ENCODE measurements at places on chromosomes 3 and 15.

GRCh38 chr3:50665081-50665840 is 9.5 kb upstream of the DOCK3 start:
- no peak for DNase-seq

DNA sequence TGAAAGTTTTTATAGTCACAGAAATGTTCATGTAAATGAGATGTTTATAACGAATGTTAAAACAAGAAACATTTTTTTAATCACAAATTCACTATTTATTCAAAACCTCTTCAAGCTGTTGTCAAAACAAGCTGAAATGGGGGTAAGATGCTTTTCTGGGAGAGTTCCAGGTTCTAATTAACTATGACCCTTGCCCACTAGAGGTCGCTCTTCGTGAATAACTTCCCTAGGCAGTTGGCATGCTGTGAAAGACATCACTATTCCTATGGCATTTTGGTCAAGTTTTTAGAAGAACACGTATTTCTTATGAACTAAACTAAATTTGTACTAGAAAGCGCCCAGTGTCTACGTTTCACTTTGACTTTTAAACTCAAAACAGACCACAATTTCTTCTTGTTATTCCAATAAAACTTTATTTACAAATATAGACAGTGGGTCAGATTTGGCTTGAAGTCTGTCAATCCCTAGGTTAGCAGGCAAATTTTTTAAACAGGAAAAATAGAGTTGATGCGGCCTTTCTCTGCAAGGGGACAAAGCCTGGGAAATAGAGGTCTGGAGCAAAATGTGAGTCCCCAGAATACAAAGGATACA is 62.8 kb upstream of the CMTM8 start:
- DNase-seq = peak; percentile 59

DNA sequence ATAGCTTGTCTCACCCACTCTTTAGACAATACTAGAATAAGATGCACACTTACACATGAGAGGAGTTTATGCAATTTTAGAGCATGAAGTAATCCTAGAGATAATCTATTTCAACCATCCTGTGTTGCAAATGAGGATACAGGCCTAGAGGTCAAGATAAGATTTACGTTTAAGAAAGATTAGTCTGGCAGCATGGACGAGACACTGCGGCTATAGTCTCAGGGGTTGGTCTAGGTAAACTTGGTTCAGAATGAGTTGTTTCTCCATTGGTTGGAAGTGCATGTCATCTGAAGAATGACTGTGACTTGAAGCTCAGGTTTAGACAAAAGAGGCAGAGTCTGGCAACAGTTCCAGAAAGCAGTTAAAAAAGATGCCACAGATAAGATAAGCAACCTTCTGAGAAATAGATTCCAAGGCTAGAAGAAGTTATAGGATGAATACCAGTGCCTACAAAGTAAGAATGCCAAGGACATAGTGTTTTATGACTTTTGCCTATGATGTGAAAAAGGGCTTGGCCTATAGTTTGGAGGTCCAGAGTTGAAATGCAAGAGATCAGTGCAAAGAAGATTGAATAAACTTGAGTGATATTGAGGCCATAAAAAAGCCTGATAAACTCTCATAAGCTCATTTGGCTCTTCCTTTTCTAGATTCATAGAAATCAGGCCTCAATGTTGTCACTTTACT is 631.0 kb downstream of the SQOR start:
- DNase-seq = no peak

GRCh38 chr15:85785887-85786780 is 8.6 kb downstream of the KLHL25 start:
- peak; percentile 81 for DNase-seq

DNA sequence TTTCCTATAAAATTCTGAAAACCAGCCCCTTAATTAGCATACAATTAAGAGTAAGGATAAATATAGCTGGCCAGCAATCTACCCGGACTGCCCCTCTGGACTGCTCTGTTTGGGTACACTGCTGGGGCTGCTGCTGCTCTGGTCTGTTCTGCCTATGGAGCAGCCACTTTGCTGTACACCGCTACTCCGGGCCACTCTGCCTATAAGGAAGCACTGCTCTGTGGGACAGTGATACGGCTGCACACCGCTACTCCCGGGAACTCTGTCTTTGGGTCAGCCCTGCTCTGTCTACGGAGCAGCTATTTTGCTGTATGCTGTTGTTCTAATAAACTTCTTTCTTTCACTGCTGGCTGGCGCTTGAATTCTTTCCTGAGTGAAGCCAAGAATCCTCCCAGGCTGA is 316.5 kb upstream of the PLSCR5 start:
- DNase-seq = no peak

- DNase-seq = no peak
Observed at GRCh38 chr15:29470311-29470710, 200.7 kb upstream of the NSMCE3 start.

DNA sequence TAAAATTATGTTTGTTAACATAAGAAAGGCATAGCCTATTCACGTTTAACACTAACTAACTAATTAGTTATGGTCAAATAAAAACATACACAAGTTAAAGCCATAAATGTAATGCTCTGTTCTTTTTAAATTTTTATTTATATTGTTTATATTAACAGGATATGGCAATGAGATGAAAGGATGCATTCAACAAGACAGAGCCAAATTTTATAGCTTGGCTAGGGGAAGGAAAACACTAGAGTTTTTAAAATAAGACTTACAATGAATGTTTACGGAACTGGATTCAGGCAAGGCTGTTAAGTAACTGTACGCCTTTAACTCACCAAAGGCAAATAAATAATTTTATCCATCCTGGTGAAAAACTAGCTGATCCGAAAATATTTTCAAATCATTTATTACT is 86.4 kb downstream of the ZPLD1 start:
- DNase-seq = no peak

GRCh38 chr3:65888980-65889706 is 149.6 kb downstream of the MAGI1 start:
- DNase-seq = no peak

DNA sequence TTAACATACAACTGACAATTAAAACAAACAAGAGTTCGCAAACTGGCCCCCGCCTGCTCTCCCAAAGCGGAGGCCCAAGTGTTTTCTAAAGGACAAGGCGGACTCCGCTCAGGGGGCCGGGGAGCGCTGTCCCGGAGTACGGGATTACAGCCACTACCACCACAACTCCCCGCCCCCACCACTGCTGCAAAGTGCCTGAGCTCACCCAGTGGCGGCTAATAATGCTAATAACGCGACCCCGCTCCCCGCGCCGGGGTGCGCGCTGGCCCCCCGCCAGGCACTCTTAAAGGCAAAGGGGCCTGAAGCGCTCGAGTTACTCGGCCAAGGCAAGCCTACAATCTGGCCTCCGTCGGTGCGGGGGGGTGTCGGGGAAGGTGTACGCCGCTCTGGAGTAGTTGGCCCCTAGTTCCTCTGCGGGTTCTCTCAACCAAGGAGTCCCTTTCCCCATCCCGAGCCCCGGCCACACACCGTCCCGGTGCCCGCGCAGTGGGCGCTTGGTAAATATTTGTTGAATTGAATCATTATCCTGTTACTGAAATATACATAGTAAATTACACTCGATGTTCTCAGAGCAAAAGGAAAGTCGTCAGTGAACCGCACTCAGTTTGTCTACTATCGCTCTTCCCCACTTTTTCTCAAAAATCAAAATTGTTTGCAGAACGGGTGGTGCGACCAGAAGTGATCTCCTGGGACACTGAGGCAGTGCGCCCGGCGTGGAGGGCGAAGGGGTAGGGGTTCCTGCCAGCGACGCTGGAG is 827 bp downstream of the WNT5A start:
- peak; percentile 46 for DNase-seq

DNA sequence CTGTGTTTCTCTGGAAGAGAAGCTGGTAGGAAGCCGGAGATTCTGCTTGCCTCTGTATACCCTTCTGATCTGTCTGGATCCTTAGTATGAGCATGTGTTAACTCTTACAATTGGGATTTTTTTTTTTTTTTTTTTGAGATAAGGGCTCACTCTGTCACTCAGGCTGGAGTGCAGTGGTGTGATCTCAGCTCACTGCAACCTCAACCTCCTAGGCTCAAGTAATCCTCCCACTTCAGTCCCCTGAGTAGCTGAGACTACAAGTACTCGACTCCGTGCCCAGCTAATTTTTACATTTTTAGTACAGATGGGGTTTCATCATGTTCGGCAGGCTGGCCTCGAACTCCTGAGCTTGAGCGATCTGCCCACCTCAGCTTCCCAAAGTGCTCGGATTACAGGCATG is 44.5 kb downstream of the RPN1 start:
- no peak for DNase-seq

- DNase-seq = peak; percentile 22
Observed at GRCh38 chr15:57824186-57824585, 117.7 kb downstream of the POLR2M start.

DNA sequence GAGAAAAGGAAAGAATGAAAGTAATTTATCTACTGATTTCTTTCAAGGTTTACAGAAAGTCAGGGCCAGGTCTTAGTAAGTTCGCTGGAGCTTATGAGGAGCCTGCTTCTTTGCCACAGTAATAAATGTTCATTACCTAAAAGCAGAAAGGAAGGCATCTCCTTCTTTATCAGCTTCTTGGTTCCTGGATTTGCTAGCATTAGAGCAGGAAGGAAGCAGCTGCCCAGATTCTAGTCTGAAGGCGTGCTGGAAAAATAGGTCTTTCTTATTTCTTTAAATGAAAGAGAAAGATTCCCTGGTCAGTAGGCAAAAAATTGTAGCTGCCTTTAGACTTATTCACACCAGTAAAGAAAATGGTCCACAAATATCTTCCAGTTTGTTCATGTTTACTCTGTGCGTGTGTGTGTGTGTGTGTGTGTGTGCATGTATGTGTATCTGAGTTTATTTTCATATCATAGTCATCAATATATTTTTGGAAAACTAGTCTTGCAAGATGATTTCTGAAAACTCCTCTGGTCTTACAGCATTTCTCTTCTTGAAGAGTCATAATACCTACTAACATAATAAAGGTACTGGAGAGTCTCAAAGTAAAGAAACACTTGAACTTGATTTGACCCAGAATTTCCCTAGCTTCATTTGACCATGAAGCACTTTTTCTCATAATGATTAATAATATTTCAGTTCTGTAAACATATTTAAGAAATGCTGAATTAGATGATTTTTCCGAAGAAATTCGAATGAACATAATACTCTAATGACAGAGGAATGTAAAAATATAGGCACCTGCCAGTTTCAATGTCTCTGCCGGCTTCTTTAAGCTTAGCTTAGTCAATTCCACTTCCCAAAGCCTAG is 255.3 kb upstream of the ZPLD1 start:
- no peak for DNase-seq

- DNase-seq = no peak
Observed at GRCh38 chr3:197027896-197028727, 1.5 kb downstream of the MELTF start.

GRCh38 chr15:92104072-92104471 is 250.6 kb downstream of the SLCO3A1 start:
- no peak for DNase-seq

- DNase-seq = no peak
Observed at GRCh38 chr15:40593165-40593564, 884 bp upstream of the KNL1 start.

- no peak for DNase-seq
Observed at GRCh38 chr3:194250098-194251002, 100.8 kb downstream of the CPN2 start.

GRCh38 chr3:178699364-178699763 is 163.1 kb downstream of the KCNMB2 start:
- DNase-seq = no peak

GRCh38 chr3:177694316-177694715 is 497.0 kb upstream of the TBL1XR1 start:
- DNase-seq = no peak

DNA sequence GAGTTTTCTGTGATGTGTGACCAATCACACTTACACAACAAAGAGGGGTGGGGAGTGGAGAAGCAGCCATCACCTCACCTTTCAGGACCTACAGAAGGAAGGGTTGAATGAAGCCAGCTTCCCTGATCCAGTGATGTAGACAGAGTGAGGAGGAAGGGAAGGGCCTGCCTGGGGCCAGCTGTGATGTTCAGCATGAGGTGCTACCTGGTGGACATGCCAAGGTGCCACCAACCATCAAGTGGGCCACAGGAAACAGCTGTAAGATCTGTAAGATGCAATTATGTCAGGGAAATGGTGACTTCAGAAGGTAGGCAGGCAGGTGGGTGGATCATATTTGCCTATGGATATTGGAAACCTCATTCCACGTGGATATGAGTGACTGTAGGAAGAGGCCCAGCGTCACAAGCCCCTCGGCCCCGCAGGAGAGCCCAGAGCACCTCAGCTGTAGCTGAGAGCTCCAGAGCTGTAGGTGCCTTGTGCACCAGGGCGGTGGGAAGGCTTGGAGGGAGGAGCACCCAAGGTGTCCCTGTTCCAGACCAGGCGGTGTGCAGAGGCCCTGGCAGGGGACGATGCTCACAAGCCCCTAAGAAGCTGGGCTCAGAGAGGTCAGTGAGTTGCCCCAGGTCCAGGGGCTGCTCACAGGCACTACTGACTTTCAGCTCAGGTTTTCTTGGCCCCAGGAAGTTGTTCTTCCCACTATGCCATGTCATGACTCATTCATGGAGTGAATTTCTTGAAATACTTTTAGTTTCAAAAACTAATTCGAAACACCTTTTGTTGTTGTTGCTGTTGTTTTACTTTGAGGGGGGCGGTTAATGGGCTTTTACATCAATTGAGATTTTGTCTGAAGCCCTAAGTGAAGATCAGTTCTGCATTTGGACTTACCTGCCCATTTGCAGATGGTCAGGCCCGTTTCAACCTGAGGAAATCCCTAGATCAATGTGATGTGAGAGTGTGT is 94.2 kb upstream of the ALDH1A3 start:
- DNase-seq = no peak

GRCh38 chr15:31327669-31328427 is 1.2 kb downstream of the KLF13 start:
- DNase-seq = peak; percentile 47

GRCh38 chr3:111936191-111936841 is 42.5 kb upstream of the ABHD10 start:
- DNase-seq = peak; percentile 63

- DNase-seq = peak; percentile 95
Observed at GRCh38 chr3:158167737-158168557, 58.1 kb downstream of the RSRC1 start.

DNA sequence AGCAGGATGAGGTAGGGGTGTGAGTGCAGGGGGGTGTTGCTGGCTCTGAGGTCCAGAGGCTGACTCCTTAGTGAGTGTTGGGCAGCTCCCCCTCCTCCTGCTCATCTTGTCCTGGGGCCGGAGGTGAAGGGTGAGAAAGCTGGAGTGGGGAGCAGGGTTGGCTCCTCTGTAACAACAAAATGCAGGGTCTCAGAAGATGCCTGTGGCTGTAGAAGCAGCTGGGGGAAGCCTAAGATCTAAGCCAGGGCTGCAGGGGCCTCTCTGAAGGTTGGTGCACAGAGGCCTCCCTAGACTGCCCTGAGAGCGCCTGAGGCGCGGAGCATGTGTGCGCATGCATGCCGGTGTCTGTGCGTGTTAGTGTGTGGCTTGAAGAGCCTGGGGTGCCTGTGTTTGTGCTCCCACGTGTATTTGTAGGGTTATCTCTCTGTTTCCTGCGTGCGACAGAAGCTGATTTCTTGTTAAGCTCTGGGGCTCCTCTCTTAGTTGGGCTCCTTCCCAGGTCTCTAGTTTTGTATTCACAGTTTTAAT is 5.3 kb upstream of the HDAC11 start:
- DNase-seq = no peak

GRCh38 chr3:127853681-127854080 is 31.4 kb upstream of the MGLL start:
- DNase-seq = no peak

- DNase-seq = no peak
Observed at GRCh38 chr3:123447749-123448517, 957 bp downstream of the ADCY5 start.

GRCh38 chr3:100710261-100710968 is 1.1 kb downstream of the TFG start:
- DNase-seq = peak; percentile 40

Measured in SW480 (cell line).